Lower lobe of right lung (tissue), 2 donors: ENCODE measurements at places on chromosomes 6 and 20.

DNA sequence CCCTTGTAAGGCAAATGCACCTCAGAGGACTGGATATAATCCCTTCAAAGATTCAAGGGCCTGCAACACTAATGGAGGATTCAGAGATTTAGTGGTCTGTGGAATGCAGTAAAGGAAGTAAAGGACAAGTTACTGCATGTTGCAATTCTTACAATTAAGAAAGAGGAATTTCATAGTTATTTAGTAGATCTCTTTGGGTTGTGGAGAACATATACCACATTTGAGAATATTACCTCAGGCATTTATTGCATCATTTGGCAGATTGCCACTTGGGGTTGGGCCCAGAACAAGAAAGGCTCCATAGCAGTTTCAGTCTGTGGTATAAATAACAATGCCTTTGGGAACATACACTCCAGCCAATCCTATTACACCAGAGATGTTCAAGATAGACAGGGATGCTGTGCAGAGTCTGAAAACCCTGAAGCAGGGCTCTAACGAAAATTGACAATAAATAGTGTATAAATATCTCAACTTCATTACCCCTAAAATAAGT is 20.9 kb upstream of the EPM2A start:
- no peak for DNase-seq

GRCh38 chr6:112296122-112296521 is 41.8 kb upstream of the LAMA4 start:
- DNase-seq, result no peak

GRCh38 chr6:15327271-15327670 is 81.4 kb downstream of the JARID2 start:
- no peak for DNase-seq

- no peak for DNase-seq
Observed at GRCh38 chr20:33443006-33443511, 504 bp downstream of the SNTA1 start.

DNA sequence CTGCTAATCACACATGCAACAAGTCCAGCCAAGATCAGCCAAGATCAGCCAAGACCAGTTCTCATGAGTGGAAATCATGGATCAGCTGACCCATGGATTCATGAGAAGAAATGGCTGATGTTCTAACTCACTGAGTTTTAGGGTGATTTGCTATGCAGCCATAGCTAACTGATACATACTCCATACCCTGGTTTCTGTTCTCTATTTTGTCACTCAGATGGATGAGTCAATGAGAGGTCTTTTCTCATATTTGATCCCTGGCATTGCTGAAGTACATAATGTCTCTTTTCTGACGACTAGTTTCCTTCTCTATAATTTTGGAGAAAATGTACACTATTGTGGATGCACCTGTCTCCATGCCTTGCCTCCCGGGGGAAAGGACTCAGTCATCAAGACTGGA is 118.4 kb upstream of the LY86 start:
- DNase-seq, result no peak

DNA sequence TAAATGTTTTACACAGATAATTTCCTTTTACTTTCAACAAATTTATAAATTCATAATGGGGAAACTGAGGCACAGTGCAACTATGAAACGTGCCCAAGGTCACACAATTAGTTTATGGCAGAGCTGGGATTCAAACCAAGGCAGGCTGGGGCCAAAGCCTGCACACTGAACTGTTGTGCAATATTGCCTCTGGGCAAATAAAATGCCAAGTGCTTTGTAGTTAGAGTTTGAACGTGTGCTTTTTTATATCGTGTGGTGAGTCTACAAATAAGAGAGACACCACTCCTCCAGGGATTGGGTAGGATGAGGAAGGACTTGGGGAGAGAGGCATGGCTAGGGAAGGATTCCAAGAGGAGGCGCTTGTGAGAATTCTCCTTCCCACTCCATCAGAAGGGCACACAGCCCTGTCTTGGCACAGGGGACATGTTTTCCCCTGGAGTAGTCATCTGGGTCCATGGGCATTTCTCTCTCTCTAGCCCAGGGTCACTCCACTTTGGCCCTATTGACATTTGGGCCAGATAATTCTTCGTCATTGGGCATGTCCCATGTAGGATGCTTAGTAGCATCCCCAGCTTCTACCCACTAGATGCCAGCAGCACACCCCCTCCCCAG is 2.8 kb upstream of the CDH22 start:
- no peak for DNase-seq

- DNase-seq, result no peak
Observed at GRCh38 chr20:31819083-31819784, at the start of gene MYLK2. MYLK2 (plus strand) TSS chr20:31819356; CDS start chr20:31819581, 225 bp downstream.

- DNase-seq, result no peak
Observed at GRCh38 chr6:29790626-29791025, 37.0 kb upstream of the HLA-G start.

DNA sequence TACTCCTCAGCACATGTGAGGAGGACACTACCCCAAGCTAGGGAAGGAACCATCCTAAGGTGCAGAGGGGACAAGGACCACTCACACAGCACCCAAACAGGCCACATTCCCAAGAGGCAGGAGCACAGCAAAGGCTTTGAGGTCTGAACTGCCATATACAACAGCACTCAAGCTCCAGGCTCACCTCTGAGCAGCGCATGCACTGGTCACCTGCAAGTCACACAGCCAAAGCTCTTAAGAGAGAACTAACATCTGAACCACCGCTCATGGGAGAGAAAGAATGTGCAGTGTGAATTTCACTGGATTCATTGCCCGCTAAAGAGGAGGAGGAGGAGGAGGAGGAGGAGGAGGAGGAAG is 31.0 kb downstream of the NPEPL1 start:
- DNase-seq, result no peak

DNA sequence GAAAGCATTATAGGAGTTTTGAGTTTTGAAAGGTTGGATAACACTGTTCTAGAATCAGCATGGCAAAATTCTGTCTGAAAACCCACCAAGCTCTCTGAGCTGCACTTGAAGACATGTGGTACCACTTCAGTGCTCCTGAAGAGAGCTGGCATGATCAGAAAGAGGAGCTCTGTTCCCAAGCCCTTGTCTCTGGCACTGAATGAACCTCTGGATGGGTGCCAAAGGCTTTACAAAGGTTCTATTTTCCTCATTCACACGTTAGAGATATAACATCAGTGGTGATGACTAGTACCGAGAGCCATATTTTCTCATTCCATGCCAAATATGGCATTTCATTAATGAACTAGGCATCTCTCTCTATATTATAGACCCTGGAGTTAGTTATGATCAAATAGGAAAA is 301.8 kb upstream of the ID4 start:
- no peak for DNase-seq

- no peak for DNase-seq
Observed at GRCh38 chr20:51700809-51701285, 67.3 kb downstream of the ATP9A start.

GRCh38 chr6:106103728-106104109 is 17.6 kb downstream of the PRDM1 start:
- no peak for DNase-seq

GRCh38 chr20:8390037-8390433 is 258.0 kb downstream of the PLCB1 start:
- DNase-seq, result no peak

DNA sequence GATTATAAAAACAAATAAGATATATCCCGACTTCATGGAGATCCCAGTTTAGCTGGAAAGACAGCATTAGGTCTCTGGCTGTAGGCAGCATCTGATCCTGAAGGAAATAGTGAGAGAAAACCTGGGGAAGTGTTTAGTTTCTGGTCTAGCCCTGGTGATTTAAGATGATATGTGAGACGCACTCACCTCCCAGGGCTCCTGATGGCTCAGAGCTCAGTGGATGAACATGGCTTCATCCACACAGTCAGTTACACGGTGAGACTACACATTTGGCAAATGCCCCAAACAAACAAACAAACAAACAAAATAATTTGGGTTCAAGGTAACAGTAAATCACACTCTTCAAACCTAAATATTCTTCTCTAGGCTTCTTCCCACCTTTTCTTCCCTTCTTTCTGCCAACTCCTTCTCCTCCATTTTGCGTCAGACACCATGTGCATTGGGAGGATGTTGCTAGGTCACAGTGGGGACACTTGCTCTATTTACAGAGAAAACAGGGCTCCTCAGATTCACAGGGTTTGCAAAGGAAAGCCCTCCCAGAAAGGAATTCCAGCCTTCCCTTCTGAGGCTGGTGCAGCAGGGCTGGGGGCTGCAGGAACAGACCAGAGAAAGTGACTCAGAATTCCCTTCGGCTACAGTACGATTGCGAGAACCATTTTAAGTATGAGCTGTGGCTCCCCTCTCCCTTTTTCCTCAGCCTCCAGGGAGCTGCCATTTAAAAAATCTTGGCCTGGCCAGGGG is 59.6 kb upstream of the SALL4 start:
- DNase-seq, result no peak

DNA sequence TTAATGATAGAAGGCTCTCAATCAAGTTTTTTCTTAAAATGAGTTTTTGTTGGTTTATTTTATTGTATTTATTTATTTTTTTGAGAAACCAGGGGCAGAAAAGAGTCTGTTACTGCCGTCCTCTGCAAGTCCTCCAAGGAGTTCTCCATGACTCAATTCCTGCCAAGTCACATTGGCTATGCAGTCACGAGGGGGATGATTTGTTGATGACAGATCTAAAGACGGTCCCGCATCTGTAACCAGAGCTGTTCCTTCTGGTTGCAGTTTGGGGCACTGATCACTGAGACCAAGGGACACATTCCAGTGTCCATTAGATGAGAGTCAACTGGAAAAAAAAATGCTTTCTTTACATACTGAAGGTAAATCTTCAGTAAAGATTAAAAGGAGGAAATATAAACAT is 13.9 kb upstream of the TSHZ2 start:
- no peak for DNase-seq

DNA sequence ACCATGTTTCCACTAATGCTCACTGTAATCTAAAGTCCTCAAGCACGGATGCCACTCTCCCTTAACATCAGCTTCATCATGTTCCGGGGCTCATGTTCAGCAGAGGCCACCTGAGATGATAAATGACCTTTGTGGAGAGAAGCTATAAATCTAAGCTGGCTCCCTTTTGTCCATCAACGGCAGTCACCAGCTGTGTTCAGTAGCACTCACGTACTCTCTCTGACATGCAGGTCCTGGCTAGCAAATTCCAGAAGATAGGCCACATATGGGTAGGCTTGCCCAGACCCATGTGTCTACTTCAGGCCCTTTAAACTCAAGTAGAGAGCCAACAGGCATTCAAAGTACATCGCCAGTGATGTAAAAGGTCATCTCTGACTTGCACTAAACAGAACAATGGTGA is 38.6 kb downstream of the MYLK4 start:
- DNase-seq, result no peak

DNA sequence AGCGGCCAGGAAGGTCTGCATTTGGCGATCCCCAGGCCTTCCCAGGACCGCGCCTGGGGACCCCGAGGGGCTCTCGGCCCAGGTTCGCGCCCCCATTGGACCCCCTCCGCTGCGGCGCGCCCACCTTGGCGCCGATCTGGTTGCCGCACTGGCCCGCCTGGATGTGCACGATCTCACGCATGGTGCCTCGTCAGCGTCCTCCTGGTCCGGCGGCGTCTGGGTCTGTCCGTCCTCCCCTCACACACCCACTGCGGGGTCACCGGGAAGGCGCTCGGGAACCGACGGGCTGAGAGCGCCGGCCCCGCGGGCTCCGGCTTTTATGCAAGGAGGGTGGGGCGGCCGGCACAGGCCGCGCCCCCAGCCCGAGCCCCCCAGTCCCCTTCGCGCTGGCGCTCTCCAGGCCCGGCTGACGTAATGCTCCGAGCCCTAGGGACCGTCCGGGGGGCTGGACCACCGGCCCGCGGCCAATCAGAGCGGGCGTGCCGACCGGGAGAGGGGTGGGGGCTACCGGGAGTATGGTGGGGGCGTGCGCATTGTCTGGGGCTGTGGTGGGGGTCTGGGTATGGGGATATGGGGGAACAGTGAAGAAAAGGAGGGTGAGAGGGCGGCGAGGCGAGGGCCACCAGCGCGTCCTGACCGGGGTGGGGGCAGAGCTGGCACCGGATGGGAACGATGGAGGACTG is at the start of gene TUBB2B:
TUBB2B (minus strand) TSS at position 291 of the 683 bp plus-strand sequence; CDS start at position 181, 110 bp downstream.
- DNase-seq, result no peak

DNA sequence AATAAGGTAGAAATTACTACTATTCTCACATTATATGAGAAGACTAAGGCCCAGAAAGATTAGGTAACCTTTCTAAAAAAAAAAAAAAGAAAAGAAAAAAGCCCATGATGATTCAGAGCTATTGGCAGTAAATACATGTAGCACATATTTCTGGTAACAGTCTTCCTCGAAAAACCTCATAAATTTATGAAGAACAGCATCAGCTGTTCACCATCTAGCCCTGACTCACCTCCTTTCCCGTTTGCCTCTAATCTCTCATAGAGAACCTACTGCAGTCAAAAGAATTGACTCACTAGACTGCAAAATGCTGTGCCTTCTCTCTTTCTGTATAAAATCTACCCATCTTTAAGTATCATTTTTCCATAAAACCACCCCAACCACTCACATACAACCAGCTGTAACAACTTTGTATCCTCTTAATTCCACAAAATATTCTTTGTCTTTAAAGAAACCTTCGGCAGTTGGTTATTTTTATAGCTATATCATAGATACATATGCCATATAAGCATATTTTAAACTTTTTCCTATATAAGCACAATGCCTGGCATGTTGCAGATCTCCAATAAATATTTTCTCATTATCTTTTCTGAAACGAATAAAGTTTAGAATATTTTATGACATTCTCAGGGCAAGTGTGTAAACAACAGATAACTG is 152.7 kb upstream of the ENPP5 start:
- no peak for DNase-seq

- no peak for DNase-seq
Observed at GRCh38 chr6:161985876-161986423, 712.1 kb upstream of the AGPAT4 start.

DNA sequence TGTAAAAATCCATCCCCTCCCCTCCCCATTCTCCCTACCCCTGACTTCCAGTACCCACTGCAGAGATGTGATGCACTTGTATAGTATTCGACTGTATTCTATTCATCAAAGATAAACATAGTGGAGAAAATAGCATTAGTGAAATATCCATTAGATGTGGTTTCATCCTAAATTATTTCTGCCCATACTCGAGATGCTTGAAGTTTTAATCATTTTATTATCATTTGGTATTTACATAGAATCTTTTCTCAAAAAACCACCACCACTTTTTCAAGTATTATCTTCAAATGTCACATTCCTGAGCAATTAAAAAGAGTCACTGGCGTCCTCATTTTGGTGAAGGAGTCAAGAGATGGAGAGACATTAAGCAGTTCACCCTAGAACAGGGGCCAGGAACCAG is 181.9 kb downstream of the HAO1 start:
- no peak for DNase-seq

DNA sequence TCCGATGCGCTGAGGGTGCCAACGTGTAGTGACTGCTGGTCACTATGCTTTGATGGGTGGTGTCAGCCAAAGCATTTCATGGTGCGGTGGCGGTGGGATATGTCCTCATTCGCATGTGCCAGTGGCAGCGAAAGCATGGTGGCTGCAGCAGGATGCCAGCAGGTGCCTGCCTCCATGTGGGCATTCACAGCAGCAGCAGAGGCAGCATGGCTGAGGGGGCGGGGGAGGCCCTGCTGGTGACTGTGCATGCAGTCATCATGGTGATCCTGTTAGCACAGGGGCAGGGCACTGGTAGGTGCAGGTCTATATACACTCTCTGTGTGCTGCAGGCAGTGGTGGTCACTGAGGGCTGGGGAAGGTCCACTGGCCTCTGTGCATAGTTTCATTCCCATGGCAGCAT is 22.0 kb downstream of the FIG4 start:
- no peak for DNase-seq
